Eye (tissue), 1 donor: ENCODE measurements at places on chromosomes 7 and 10.

DNA sequence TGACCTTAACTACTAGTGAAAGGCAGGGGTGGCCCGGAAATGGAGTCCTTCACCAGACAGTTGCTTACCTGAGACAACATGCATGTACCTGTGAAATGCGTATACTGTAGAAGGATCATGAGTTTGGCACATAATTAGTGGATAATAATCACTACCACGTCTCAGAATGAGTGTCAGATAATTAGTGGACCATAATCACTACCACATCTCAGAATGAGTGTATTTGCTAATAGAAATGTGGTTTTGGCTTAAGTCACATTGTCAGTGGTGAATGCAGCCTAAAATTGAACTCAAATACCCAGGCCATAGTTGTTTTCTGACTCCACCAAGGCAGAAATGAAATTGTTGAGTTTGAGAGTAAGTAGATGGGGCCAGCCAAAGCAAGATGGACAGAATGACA, 468.3 kb upstream of the GALNT17 start:
- no peak for DNase-seq

GRCh38 chr10:130037169-130037661, 73.1 kb upstream of the EBF3 start:
- no peak for DNase-seq

DNA sequence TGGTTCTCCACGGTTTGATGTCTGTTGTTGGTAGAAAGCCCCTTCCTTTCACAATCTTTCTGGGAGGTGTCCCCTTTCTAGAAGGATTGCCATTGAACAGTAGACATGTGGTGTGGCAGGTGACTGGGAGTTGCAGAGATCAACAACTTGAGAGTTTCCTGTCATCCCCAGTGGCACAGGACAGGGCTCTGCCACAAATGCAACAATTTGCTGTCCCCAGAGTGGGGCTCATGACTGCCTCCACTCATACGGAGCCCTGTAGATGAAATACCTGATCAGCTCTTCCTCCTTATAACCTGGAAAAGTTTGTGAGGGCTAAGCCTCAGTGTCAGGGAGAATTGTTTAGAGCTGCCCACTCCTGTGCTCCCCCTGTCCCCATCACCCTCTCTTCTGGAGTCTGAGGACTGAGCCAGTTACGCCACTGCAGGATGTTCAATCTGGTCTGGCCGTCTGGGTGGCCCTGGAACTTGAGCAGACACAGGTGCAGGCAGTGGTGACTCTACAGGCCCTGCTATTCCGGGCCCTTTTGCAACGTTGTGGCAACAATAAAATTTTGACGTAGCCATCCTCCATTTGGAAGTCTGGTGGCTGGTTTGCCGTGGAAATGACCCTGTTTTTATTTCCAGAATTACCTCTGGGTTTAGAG, 6.5 kb downstream of the DBNL start:
- DNase-seq = no peak

DNA sequence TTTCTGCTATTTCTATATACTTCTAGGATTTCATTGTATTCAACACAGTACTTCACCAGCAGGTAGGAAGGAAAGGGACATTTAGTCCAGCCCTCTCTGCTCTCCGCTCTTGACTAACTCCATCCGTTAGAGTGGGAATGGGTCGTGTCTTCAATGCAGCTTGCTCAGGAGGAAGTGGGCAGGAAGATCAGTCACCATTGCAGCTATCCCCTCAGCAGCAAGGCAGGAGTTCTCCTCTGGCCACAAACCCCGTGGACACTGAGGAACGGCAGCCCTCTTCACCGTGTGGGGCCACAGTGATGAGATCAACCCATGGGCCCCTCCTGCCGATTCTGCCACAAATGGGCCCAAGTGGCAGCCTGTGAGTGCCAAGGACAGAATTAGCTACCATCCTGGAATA, 30.2 kb upstream of the IKZF1 start:
- no peak for DNase-seq

DNA sequence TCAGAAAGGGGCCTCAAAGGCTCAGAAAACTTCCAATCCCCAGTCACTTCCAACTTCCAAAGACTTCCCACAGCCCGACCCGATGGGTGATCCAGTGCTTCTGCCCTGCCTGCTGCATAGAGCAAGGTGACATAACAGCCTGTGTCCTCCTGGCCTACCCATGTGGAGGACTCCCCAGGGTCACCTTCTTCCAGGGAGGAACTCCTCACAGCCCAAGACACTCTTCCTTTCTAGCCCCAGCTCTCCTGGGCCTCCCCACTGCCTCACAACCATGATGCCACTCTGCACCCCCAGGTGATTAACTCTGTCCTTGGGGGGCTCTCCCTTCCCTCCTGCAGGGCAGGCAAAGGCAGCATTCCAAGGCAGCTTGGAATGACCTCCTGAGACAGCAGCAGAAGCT, 158.4 kb upstream of the PDE1C start:
- no peak for DNase-seq

DNA sequence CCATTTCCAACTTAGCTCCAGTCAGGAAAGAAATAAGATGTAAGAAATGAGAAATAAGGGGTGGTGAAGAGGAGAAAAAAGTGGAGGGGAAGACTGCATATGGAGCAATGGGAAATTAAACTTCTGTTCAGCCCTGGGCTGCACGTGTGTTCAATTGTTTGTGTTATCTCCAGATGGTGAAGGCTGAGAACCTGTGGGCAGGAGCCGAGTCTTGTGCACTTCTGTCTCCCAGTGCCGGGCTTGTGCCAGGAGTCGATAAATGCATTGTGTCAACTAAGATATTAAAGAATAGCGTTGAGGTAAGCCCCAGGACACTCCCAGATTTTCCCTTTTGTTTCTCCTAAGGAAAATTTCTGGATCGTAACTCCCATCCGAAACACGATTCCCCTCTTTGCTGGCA, 98.2 kb downstream of the PRLHR start:
- no peak for DNase-seq

DNA sequence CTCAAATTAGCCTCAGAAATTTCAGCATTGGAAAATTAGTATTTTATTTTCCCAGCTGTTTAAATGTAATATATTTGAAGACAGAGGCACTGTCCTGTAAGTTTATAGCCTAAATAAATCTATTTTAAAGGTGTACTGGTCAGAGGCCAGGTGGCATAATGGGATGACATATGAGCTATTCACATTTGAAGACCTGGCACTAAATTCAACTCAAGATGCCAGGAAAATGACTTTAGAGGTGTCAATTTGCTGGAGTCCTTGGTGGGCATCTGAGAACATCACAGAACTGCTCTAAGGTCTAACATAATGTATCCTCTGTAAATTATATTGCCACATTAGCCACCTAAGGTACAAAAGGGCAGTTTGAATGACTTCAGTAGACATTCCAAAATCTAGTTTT, 348.9 kb upstream of the BMPER start:
- no peak for DNase-seq

DNA sequence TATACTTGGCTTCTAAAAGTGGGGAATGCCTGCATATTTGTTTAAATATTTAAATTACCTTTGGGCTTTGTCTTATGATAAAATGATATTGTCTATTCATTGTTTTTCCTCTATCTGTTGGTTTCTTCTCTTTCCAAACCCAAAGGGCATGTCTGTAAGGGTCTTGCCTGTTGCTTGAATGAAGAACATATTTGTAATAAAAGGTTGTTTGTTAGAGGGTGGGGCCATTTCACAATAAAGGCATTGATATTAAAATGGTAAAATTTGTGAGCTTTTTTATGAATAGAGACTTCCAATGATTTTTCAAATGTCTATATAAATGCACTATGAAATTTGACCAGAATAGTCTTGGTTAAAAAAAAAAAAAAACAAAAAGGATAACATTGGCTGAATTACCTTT, 105.2 kb downstream of the DKK1 start:
- no peak for DNase-seq

DNA sequence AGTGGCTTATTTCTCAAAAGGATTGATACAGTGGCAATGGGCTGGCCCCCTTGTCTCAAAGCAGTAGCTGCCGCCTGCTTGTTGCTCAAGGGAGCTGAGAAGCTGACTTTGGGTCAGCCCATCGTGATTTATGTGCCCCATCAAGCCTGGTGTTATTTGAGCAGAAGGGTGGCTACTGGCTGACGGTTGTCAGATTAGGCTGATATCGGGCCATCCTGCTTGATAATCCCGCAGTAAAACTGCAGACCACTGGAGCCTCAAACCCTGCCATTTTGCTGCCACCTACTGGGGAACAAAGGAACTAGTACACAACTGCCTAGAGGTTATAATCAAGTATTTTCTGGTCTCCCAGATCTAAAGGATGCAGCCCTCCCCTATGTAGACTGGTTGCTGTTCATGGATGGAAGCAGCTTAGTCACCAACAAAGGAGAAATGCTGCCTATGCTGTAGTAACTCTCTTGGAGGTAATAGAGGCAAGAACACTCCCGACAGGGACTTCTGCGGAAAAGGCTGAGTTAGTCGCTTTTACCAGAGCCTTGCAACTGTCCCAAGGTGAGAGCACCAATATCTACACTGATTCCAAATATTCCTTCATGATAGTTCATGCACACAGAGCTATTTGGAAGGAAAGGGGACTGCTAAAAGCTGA, 65.9 kb upstream of the ZNF92 start:
- peak; percentile 89 for DNase-seq

DNA sequence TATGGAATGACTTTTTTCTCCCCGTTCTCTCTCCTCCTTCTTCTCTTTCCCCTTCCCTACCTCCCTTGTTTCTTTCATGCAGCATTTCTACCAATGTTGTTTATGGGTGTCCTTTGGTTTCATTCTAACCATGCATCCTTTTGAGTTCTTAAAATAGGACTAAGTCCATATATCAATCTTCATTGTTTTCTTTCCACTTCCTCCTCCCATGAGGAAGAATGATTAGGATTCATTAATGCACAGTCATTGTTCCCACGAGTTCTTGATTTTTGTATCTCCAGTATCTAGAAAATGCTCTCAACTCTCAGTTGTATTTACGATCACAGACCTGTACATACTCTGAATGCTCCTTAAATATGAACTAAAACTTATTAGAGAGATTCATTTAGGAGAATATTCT, 153.3 kb downstream of the LRRC4 start:
- DNase-seq = no peak

- no peak for DNase-seq
Measured at GRCh38 chr7:112370436-112370835, 79.8 kb upstream of the IFRD1 start.

GRCh38 chr10:23718946-23719345, 280.1 kb downstream of the OTUD1 start:
- DNase-seq = no peak

DNA sequence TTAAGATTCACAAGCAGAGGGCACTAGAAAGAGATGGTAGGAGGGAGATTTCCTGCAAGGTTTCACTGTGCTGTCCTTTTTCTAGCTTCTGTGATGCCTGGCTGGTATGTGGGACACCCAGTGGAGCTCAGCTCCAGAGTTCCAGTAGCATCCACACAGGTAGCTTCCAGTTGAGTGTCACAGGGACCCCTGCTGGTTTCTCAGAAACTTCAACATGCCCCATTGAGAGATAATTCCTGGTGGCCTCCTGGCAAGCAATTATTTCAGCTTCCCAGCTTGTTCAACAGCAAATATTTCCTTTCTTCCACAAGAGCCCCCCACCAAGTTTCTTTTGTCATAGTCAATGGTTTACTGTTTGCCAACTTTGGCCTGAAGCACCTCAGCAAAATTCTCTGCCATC, 858.7 kb downstream of the REEP3 start:
- no peak for DNase-seq

- no peak for DNase-seq
Measured at GRCh38 chr7:38385682-38386081, 112.2 kb upstream of the TARP start.

DNA sequence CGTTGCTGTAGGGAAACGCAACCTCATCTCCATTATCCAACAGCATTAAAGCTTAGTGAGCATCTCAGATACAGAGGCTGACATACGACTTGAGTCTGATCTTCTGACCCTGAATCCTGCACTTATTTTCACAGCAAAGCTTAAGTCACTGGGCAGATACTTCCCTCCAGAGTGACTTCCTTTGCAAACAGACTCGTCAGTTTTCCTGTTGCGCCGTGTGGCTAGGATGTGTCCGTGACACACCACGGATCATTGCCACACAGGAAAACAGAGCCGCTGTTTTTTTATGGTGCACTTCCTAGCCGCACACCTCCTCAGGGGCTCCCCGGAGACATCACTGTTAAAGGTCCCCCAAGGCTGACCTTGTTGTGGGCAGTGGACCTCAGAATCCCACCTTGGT, 94.9 kb upstream of the MKI67 start:
- DNase-seq = no peak

GRCh38 chr10:33461295-33461640, 126.8 kb upstream of the NRP1 start:
- DNase-seq = no peak

- DNase-seq = peak; percentile 88
Measured at GRCh38 chr10:22334414-22335172, 10.7 kb upstream of the SPAG6 start.

GRCh38 chr10:112807013-112807412, 143.0 kb upstream of the TCF7L2 start:
- no peak for DNase-seq

- DNase-seq = no peak
Measured at GRCh38 chr7:12601302-12601869, 30.9 kb downstream of the SCIN start.

- no peak for DNase-seq
Measured at GRCh38 chr7:158707610-158708009, 3.0 kb upstream of the NCAPG2 start.

GRCh38 chr7:16300361-16300895, 120.9 kb downstream of the CRPPA start:
- DNase-seq = no peak
